ENCODE measurements at places on chromosomes 6 and 20.
A peak's percentile ranks its signal among the peaks of the same experiment; 100 is the strongest.

DNA sequence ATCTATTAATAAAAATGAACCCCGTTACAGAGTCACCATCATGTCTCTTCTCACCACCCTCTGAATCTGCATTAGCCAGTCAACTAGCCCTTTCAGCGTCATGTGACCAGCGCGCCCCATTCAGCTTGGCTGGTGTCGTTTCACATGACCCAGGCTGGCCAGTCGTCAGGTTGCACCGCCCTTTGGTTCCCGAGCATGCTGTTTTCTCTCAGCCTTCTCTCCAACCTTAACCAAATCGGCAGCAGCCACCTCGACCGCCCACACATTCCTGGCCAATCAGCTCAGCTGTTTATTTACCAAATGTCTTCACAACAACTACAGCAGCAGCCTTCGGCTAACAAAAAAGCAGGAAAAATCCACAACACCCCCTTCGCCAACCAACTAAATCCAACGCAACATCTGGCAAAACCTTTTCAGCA, 5.6 kb downstream of the SRSF3 start:
- peak; percentile 51 for DNase-seq

DNA sequence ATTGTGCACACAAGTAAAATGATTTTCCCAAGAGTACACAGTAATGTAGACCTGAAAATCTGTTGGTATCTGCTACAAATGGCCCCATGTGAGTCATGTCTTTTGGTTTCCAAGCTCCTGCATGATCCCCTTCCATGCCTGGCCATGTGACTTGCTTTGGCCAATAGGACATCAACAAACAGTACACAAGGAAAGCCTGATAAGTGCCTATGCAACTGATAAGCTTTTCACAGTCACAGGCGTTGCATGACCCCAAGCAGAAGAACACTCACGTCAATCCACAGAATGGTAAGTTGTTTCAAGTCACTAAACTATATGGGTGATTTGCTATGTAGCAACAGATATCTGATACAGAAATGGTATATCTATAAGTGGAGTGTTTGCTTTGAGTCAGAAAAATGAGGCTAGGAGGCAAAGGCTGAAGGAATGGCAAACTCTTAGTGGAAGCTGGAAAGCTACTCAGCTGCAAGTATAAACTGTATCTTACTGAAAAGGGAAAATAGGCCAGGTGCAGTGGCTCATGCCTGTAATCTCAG, 160.1 kb upstream of the BEND3 start:
- DNase-seq, result no peak

GRCh38 chr6:111986651-111987050, 67.3 kb upstream of the CCN6 start:
- DNase-seq, result no peak

- DNase-seq, result no peak
These were observed 54.7 kb downstream of the ELOVL5 start for GRCh38 chr6:53294095-53294494.

- no peak for DNase-seq
These were observed 10.6 kb downstream of the REM1 start for GRCh38 chr20:31485450-31486339.

- DNase-seq, result no peak
These were observed 74.2 kb upstream of the TMEM170B start for GRCh38 chr6:11463398-11463780.

DNA sequence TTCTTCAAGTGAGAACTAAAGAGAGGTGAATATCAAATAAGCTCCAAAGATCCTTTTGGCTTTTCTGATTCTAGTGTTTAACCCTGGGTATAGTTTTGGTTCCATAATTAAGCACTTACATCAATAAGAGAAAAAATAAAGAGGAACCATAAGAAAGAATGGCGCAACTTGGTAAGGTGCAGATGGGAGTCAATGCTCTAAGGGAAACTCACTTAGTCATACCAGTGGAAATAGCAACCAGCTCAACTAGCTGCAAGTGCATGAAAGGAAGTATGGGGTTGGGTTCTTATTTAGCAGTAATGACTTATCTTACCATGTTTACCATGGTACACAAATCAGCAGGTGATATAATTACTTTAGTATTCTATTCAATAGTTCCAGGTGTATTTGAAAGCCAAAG, 296.5 kb upstream of the RUNX2 start:
- DNase-seq, result no peak

DNA sequence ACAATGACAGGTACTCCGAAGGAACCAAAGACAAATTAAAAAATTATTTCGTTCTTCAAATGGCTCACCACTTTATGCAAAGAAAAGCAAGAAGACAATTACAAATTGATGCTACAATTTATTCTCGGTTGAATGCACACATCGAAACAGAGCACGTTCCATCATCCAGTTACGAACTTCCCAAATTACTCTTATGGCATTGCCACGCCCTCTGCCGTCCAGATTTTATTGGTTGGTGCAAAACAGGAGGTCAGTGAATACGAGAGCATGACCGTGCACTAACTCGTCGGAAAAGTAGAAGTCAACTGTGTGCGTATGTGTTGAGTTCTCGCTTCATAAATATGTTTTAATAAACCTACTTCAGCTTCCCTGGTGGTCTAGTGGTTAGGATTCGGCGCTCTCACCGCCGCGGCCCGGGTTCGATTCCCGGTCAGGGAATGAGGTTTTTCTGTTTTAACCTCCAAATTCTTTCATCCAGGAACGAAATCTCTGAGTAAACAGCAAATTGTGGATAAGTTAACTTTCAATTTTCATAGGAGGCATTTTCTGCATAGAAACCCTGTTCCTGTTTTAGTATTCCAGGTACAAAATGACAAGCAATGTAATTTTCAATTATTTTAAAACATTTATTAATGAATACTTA, 23.2 kb downstream of the ZNF311 start:
- DNase-seq, result peak; percentile 76

- DNase-seq, result no peak
These were observed 5.0 kb downstream of the PLN start for GRCh38 chr6:118553132-118553531.

DNA sequence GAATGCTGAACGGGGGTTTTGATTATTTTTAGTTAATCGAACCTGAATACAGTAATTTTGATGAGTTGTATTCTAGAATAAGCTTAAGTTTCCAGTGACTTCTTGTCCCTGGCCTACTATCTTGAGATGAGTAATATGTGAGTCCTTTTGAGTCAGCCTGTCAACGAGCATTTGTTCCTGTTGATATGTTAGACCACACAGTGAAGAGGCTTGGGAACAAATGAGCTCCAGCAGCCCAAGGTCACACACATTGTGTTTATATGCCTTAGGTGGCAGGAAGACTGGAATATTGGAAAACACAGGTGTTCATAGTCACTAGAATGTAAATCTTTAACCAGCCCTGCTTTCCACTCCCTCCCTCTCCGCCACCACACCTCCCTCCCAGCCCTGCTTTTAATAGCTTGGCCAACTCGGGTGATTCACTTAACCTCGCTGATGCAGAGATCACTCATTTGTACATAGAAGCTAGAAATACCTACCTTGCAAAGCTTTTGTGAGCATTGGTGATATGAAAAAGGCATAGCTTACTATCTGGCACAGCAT, 9.1 kb downstream of the SMPDL3A start:
- DNase-seq, result no peak

DNA sequence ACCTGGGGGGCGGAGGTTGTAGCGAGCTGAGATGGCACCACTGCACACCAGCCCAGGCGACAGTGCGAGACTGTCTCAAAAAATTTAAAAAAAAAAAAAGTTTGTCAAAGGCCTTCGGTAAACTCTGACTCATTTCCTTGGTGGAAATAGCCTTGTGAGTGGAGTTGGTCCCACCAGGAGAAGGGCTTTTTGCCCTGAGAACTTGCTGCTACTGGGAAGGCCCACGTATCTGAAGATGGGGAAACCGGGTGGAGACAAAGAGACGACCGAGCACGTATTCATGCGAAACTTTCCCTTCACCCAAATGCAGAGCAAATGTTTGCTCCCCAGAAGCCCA, 51.7 kb downstream of the SLC22A23 start:
- DNase-seq, result no peak

DNA sequence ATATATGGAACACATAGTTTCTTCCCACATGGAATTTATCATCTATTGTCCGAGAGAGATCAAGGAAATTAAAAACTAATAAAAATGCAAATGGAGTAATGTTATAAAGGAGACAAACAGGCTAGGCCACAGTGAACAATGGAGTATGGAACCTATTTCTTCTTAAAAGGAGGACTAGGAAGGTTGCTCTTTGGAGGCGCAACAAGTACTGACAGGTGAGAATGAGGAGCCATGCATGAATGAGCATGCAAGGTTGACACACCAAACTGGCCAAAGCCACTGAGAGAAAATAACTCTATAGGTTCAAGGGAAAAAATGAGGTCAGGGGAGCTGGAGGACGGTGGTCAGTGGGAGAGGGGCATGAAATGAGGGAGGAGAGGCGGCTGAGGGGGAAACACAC, 40.9 kb downstream of the PSMB1 start:
- no peak for DNase-seq

DNA sequence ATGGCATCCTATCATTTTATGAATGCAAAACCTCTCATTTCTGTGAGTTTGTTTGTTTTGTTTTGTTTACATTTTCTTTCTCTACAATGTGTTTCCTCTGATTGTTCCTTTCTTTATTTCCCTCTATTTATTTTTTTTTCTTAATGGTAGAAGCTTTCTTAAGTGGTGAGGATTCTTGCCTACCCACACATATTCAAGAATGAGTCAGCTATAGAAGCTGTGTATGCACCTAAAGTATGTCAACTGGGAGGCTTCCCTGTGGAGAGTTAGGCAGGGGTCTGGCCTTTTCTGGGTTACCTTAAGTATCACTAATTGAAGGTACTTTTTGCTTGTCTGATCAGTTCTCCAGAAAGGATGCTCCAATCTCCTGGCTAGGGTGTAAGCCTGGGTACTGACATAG, 354.0 kb downstream of the ESR1 start:
- DNase-seq, result no peak

DNA sequence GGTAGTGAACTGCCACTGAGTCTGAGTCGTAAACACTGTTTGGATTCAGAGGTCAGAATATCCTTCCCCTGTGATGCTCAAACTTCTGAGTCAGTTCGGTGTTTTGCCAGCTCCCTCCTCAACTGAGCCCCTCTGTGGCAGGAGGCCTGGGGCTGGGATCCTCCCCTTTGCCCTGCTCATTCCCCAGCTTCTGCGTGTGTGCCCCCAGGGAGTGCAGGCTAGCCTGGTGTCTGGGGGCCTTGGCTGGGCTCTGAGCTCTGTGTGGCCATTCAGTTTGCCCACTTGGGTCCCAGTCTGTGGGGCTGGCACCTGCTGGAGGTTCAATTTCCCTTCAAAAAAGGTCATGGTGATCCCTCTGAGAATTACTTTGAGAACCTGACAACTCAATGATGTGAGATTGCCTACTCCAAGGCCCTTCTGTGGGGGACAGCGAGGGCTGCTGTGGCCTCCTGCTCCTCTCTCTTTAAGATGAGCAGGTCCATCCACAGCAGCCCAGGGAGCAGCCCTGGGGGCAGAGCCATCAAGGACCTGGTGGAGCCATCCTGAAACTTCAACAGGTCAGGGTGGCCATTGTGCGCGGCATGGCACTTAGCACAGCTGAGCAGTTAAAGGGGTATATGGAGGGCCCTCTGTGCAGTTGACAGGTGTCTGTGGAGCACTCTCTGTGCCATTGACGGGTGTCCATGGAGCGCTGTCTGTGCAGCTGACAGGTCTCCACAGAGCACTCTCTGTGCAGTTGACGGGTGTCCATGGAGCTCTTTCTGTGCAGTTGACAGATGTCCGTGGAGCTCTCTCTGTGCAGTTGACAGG, 147.2 kb downstream of the SYCP2 start:
- no peak for DNase-seq

GRCh38 chr6:107699697-107700325, 124.3 kb downstream of the SCML4 start:
- no peak for DNase-seq

DNA sequence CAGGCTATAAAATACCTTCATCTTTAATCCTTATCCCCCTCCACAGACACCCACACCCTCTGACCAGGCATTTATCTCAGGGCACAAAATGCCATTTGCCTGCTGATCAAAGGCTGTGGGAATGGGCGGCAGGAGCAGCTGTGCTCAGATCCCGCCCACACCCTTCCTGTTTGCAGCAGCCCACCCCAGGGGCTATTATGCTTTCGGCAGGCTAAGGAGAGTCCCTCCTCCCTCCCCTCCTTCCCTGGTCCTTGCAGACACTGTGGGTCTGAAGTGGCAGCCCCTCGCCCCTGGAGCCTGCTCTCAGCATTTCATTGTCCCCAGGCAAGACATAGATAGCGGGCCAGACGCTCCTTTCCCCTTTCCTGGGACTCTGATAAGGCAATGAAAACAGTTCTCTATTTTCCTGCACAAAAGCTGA, 220.8 kb upstream of the HEY2 start:
- DNase-seq, result no peak
